ENCODE measurements at places on chromosomes 4 and X.

- no peak for DNase-seq
Measured at GRCh38 chr4:76709772-76710090, 188.2 kb downstream of the SOWAHB start.

GRCh38 chrX:125846271-125846670 lies 319.8 kb downstream of the DCAF12L2 start:
- no peak for DNase-seq

DNA sequence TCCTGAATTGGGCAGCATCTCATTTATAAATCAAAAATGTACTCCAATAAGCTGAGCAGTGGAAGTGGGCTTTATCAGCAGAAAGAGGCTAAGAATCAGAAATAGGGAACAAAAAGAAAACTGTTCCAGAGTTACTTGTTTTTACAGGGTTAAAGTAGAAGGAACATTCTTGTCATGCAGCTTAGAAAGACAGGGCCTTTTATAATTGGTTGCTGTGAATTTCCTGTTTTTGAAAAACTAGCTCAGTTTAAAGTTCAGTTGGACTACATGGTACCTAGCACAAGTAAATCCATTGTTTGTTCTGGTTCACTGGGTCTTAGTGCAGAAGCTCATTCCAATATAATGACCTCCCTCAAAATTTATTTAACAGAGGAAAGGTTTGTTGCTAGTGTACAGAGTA lies 200.8 kb downstream of the GRIA2 start:
- no peak for DNase-seq

GRCh38 chr4:110533940-110534339 lies 58.0 kb downstream of the ENPEP start:
- no peak for DNase-seq

GRCh38 chr4:56026596-56026995 lies 77.9 kb downstream of the CEP135 start:
- DNase-seq: no peak

- DNase-seq: no peak
Measured at GRCh38 chr4:122946142-122946541, 23.7 kb upstream of the NUDT6 start.

GRCh38 chrX:10240918-10241317 lies 84.1 kb downstream of the CLCN4 start:
- DNase-seq: no peak

- DNase-seq: no peak
Measured at GRCh38 chr4:84568496-84568895, 14.4 kb upstream of the CDS1 start.

DNA sequence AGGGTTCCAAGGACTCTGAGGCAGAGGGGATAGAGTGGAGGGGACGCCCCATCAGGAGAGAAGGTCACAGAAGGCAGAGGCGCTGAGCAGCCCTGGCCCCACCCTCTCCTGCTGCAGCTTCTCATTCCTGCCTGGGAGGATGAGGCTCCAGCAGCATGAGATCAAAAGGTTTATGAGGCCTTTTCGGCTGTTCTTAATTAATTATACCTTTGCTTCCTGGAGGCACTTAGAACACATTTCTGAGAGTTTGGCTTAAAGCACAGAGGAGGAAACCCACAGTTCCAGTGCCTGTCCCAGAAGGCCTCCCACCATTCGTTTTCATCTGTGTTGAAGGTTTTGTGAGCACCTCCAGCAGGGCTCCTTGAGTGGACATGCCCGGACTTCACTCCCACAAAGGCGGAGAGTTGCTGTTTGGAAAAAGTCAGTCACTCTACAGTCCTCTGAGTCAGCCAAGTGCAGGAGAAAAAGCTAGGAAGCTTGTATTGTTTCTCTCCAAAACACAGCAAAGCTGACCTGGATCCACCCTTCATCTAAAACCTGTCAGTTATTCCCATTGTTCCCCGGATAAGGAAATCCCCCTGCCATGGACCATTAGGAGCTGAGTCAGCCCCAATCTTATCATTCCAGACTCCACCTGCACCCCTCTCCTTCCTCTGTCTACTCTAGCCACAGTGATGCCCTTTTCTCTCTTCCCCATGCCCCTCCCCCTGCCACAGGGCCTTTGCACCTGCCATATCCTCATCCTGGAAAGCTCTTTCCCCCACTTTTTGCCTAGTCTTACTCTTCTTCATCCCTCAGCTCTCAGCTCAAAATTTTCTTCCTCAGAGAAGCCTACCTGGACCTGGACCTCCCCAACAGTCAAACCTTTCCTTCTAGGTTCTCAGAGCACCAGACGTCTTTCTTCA lies 276.8 kb downstream of the FBXW7 start:
- DNase-seq: no peak

DNA sequence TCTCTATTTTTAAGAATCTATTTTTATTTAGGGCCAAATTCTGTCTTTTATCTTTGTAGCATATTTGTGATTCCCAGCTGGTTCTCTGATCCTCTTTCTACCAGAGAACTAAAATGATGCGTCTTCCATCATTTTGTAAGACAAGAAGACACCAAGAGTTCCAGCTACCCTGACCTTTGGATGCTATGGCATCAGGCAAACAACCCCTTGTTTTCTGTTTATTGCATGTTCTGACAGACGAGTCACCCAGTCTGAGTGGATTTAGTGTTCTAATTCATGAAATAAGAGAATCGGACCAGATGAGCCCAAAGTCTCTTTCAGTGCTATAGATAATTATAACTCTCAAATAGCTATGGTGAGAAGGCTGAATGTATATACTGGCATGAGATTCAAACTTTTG lies 69.7 kb downstream of the ZFYVE28 start:
- no peak for DNase-seq

DNA sequence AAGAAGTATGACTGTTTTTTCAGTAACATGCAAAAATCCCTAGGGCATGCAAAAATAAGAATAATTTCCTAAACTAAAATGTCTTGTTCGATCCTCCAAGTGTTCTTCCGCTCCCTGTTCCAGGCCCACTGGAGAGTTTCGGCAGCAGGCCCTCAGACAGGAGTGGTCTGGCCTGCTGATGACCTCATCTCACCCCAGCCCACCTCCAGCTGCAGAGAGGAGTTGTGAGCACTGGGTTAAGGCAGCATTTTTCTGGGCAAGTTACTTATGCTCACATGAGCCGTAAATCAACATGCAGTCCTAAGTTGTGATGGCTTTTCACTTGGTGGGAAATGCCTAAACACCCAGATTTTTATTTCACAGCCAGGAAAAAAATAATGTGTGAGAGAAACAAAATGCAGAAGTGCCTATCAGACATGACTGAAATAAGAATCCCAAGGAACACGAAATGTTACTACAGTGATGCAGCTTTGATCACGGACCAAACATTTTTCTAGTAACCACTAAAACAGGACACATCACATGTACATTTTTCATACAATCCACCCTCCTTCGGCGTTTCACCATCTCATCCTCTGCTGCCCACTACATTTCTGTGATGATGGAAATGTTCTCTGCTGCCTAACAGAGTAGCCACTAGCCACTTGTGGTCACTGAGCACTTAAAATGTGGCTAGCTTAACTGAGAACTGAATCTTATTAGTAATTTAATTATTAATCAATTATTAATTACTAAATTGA lies 153.3 kb upstream of the TBL1X start:
- no peak for DNase-seq

DNA sequence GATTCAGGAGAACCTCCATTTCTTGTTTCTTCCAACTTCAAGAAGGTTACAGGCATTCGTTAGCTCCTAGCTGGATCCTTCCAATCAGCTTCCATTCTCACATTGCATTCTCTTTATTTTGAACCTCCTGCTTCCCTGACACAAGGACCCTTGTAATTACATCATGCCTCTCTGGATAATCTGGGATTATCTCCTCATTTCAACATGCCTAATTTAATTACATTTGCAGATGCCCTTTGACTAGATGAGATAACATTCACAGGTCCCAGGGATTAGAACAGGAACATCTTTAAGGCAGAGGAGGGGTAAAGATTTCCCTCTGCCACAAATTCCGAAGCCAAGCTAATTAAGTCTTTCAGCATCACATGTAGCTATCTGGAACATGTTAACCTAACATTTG lies 753.8 kb upstream of the PCDH7 start:
- no peak for DNase-seq

DNA sequence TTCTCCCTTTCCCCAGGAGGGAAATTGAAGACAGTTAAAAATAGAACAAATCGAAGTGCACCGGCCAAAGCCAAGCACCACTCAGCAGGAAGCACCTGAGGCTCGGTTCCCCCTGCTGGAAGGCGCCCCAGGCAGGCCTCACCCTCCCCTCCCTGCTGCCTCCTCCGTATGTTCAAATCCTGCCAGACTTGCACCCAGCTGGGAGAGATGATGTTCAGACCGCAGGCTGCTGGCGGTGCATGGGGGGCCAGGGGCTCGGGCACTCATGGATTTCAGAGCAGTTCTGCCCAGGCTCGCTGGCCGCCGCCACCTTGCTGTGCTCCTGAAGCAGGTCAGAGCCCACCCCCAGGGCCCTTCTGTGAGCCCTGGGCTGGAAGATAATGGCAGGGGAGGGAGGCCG lies 91.4 kb downstream of the DCTD start:
- DNase-seq: no peak

DNA sequence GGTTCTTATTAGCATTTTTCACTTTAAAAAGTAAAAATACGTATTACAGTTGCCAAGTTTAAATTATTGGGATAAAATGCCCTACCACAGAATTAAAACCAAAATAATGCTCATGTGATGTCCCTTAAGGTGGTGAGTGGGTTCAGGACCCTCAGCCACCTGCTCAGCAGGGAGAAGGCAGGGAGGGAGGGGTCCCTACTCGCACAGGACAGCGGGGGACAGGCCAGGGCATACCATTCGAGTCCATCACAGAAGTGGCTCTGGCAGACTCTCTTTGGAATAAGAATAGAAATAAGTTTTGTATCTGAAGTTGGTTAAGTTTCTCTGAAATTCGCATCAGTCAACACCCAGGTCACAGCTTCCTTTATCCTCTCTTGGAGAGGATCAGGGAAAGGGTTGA lies 37.7 kb downstream of the NOP14 start:
- no peak for DNase-seq

DNA sequence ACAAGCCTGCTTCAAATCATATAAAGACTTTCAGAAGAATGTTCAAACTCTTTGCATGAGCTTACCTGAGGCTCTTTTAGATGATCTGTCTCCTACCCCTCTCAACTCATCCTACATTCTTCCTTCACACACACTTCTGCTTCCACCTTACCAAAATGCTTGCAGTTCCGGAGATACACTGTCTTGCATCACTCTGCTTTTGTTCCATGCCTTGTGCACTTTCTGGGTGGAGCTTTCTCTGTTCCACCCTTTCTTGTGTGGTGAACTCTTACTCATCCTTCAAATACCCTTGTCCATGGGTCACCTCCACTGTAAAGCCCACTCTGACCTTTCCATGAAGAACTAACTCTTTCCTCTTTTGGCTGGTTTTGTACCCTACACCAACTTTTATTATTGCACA lies 18.4 kb upstream of the MGST2 start:
- no peak for DNase-seq

- no peak for DNase-seq
Measured at GRCh38 chr4:2413821-2414610, 4.4 kb downstream of the ZFYVE28 start.

DNA sequence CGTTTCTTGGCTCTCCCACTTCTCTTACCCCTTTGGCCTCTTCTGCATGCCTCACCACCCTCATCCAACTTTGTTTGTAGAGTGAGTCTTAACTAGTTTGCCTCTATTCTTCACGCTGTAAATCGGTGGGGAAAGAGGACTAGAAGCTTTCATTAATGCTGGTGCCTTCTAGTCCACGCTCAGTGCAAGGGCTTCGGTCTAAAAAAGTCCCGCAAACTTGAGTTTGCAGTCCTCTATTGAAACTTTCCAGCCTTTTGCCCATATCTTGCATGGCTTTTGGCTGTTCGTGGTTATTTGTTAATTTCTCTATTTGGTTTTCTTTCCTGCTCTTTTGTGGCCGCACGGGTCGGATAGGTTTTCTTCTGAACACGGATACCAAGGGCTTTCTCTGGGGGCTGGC lies 868 bp downstream of the DACH2 start:
- no peak for DNase-seq

DNA sequence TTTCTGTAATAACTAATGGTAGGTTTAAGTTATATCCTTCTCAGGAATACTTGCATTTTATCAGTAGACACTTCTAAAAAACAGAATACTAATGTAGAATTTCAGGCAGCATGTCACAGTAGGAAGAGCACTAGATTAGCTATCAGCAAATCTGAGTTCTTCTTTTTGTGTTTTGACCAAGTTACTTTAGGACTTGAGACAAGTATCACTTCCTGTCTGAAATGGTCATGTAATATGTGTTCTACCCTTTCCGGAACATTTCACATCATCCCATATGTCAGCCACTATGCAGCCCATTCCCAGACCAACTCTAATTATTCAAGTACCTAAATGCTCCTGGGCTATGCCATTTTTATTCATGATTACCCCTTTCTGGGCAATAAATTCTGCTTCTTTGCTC lies 401.8 kb upstream of the RPS6KA3 start:
- DNase-seq: no peak

GRCh38 chr4:138111462-138112000 lies 130.6 kb downstream of the SLC7A11 start:
- DNase-seq: no peak

DNA sequence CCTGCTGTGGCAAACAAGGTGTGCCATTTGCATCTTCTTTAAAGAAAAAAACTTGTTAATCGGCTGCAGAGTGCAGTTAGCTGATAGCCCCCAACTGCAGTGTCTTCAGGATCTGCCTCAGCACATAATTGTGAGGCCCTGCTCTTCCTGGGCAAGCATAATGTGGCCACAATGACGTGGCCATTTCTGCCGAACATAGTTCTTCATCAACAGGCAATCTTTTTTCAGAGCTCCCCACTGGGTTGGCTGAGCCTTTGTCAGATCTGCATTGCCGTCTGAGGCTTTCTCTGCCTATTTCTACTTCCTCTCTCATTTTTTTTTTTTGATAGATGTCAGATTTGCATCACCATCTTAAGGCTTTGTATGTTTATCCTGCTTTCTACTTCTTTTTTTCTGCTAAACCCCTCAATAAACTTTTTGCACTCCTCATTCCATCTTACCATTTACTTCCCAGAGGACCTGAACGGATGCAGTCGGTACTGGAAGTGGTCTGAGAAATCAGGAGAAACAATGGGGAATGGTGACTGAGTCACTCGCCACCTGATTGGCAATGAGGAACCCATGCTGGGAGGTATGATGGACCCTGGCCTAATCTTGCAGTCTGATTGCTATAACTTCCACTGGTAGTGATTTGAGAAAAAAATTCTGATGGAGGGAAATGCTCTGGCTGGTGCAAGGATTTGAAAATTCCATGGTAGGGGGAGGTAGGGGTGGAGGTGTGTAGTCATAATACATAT lies 21.2 kb upstream of the TAB3 start:
- DNase-seq: no peak

GRCh38 chrX:151416579-151416978 lies 19.6 kb downstream of the VMA21 start:
- DNase-seq: no peak

DNA sequence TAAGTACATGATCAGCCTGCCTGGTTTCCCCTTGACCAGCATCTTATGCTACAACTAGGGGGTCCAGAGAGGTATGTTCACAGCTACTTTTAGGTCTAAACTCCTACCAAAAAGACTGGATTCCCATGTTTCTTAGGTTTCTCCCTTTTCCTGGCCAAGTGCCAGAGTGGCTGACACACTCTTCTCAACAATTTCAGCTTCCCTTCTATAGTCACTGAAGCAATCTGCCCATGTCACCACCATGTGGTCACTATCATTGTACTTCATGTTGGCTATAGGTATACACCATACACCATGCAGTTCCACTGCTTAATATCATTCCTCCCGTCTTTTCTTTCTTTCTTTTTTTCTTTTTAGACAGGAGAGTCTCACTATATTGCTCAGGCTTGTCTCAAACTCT lies 66.9 kb downstream of the KLHL13 start:
- DNase-seq: no peak

Measured in type B pancreatic cell (in vitro differentiated cells).